ENCODE measurements at places on chromosomes 12 and 14. TPM values are rescaled to one million over a fixed set of nuclear protein-coding genes. Genes with fewer than 3 reads are reported as not detected.

The FITM1 gene
- 1.7 TPM for total RNA-seq

The ENDOU gene
- 0.22 TPM for total RNA-seq

DNA sequence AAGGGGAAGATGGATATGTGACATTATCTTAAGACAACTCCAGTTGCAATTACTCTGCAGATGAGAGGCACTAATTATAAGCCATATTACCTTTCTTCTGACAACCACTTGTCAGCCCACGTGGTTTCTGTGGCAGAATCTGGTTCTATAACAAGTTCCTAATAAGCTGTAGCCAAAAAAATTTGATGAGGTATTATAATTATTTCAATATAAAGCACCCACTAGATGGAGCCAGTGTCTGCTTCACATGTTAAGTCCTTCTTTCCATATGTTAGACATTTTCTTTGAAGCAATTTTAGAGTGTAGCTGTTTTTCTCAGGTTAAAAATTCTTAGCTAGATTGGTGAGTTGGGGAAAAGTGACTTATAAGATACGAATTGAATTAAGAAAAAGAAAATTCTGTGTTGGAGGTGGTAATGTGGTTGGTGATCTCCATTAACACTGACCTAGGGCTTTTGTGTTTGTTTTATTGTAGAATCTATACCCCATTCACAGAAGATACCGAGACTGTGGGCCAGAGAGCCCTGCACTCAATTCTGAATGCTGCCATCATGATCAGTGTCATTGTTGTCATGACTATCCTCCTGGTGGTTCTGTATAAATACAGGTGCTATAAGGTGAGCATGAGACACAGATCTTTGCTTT is 36.9 kb downstream of the PSEN1 start:
- no peak for DNase-seq

DNA sequence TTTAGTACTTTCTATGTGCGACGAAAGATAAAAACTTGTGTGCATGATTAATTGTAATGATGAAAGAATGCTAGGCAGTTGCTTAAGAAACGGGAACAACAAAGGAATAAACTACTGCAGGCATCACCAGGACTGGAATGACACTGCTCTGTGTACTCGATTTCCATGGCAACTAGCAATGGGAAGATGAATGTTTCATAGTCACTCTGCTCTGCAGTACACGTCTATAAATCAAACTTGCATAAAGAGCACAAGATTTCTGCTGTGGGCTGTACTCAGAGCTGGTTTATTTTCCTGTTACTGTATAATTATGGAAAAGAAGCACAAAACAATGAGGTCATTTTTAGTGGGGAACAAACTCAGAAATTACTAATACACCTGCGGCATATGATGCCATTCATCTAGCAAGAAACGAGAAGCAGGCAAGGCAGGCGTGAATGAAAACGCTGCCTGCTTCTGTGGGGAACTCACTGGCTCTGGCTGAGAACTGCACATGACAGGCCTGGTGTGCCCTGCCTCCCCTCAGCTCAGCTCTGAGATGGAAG is 41.8 kb downstream of the EFCAB11 start:
- DNase-seq: no peak

- no peak for DNase-seq
These were observed 118.9 kb downstream of the VEZT start for GRCh38 chr12:95336387-95337067.

DNA sequence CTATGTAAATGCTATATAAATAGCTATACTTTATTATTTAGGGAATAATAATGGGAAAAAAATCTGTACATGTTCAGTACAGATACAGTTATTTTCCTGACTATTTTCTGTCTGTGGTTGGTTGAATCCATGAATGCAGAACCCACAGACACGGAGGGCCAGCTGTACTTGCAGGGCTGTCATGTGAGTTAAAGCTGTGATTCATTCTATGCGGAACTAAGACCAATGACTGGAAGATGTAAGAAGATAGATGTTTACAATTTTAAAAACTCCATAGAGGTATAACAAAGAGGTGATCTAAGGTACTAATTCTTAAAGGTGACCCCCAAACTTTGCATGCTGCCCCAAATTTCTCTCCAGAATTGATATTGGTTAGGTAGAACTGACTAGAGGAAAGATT is 14.6 kb downstream of the PCNX4 start:
- DNase-seq: no peak

DNA sequence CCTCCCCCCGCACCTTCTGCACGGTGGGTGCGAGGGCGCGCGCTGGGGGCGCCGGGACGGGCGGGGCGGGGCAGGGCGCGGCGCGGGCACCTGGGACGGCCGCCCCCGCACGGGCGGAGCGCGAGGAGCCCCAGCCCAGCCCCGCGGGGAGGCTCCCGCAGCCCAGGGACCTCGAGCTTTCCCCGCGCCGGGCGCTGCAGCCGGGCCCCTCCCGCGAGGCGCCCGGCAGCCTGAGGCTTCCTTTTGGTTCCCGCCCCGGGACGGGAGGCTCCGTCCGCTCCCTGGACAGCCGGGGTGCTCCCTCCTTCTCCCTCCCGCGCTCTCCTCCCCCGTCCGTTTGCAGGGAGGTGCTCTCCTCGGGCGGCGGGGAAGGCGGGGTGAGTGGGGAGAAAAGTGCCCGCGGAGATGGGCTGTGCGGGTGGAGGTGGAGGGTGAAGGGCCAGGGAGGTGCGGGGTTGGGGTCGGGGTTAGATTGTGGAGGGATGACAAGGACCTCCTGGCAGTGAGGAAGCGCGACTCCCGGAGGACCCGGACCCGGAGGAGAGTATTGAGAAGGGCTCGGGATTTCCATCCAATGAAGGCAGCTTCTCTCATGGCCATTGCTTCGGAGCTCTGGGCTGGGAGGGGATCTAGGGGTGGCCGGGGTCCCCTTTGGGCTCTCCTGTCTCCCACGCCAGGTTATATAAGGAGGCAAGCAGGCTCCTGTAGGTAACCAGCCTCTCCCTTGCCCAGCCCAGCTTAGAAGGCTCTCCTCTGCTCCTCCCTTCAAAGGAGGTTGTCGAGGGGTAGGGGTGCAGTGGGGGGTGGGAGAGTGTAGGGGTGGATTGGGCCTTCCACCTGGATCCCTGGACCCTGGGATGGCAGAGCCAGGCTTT is 645 bp downstream of the JDP2 start:
- no peak for DNase-seq
